T-cell (primary cell): ENCODE measurements at places on chromosomes 3 and 15. TPM values are rescaled to one million over a fixed set of nuclear protein-coding genes. Genes with fewer than 3 reads are reported as not detected.
A peak's percentile ranks its signal among the peaks of the same experiment; 100 is the strongest.

A4GNT gene
- not detected for total RNA-seq

DNA sequence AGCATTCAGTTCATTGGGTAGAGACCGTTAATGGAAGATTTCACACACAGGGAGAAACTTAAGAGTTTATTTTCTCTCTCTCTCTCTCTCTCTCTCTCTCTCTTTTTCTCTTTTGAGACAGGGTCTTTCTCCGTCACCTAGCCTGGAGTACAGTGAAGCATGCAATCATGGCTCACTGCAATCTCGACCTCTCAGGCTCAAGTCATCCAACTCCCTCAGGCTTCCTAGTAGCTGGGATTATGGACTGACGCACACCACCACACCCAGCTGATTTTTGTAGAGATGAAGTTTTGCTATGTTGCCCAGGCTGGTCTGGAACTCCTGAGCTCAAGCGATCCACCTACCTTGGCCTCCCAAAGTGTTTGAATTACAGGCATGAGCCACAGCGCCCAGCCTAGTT, 1.6 kb downstream of the WDR72 start:
- H3K4me3 ChIP-seq: no peak overlapping the region
- no peaks in the 10 kb centered on the region for H3K4me1 ChIP-seq

DNA sequence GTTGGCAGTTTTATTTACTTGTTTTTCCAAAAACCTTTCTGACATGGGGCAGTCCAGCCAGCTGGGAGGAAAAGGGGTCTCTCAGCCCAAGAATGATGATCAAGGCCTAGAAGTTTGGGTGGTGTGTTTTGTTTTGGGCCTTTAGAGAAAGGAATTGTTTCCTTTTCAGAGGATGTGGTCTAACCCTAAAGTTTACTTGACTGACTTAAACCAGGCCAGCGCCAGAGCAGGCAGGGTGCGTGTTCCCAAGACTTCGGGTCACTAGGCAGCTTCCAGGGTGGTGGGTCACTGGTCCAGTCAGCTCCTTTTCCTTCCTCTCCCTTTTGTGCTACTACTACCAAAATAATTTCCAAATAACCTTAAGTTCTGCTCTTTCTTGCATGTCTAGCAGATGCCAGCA, 4.9 kb downstream of the FLNB start:
- DNase-seq: no peak
- H3K27me3 ChIP-seq: no peaks in the 10 kb centered on the region
- peaks cover 42% of the 10 kb centered on the region for H3K4me1 ChIP-seq
- H3K36me3 ChIP-seq: no peaks in the 10 kb centered on the region

MED12L gene
- 0.58 TPM for total RNA-seq

LMAN1L gene
- total RNA-seq: 0.43 TPM

STAB1 gene
- total RNA-seq: 2.2 TPM

SCAMP2 gene
- 141 TPM for total RNA-seq

GRCh38 chr15:51266656-51267050, 71.7 kb downstream of the CYP19A1 start:
- H3K36me3 ChIP-seq: no peaks in the 10 kb centered on the region
- H3K27ac ChIP-seq: no peak overlapping the region
- H3K27me3 ChIP-seq: peaks cover 22% of the 10 kb centered on the region
- no peak for DNase-seq

PCCB gene
- total RNA-seq: 19.3 TPM

SLC26A6 gene
- 29.2 TPM for total RNA-seq

DNA sequence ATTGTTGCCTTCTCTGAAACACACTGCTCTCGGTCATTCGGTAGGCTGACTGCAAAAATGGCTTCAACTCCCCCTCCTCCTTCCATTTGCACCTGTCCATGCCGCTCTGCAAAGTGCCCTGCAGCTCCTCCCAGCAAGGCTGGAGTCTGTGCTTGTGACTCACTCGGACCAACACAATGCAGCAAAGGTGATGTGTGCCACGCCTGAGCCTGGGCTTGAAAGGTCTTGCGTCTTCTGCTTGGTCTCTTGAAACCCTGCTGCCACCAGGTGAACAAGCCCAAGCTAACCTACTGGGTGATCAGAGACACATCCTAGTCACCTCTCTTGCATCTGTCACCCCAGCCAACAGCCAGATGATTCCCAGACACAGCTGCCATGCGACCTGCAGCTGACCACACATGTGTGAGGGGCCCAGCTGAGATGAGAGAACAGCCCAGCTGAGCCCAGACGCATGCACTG, 71.1 kb downstream of the MGLL start:
- no peak for DNase-seq
- H3K27ac ChIP-seq: no peak overlapping the region
- H3K4me1 ChIP-seq: peaks cover 7% of the 10 kb centered on the region
- H3K36me3 ChIP-seq: no peaks in the 10 kb centered on the region
- H3K27me3 ChIP-seq: no peaks in the 10 kb centered on the region

GRCh38 chr3:181176601-181177000, 187.1 kb upstream of the DNAJC19 start:
- no peaks in the 10 kb centered on the region for H3K36me3 ChIP-seq
- no peak overlapping the region for H3K4me3 ChIP-seq
- H3K27me3 ChIP-seq: no peaks in the 10 kb centered on the region
- no peak overlapping the region for H3K27ac ChIP-seq
- no peak for DNase-seq

GRCh38 chr3:140748-141330, 55.7 kb upstream of the CHL1 start:
- no peak for DNase-seq
- no peak overlapping the region for H3K4me3 ChIP-seq
- H3K27ac ChIP-seq: no peak overlapping the region
- no peaks in the 10 kb centered on the region for H3K4me1 ChIP-seq
- H3K27me3 ChIP-seq: no peaks in the 10 kb centered on the region

DNA sequence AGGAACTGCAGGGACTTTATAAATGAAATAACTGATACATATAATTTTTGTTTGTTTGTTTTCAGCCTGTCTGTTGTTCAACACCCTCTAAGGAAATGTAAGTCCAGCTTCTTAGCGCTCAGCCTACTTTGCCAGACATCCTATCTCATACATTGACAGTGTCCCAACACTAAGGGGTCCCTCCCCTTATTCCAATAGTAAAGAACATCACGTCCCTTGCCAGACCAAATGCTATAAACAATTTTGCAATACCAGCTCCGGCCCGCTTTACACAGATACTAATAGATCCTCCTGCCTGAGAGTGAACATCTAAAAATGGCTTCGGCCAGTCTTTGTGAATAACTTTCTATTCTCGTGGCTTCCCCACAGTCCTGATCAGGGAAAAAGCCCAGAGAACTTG, 4.5 kb upstream of the TAFA4 start:
- no peak overlapping the region for H3K27ac ChIP-seq
- no peak overlapping the region for H3K4me3 ChIP-seq
- no peak for DNase-seq
- H3K4me1 ChIP-seq: no peaks in the 10 kb centered on the region
- H3K27me3 ChIP-seq: peaks cover 12% of the 10 kb centered on the region
- H3K36me3 ChIP-seq: no peaks in the 10 kb centered on the region

DNA sequence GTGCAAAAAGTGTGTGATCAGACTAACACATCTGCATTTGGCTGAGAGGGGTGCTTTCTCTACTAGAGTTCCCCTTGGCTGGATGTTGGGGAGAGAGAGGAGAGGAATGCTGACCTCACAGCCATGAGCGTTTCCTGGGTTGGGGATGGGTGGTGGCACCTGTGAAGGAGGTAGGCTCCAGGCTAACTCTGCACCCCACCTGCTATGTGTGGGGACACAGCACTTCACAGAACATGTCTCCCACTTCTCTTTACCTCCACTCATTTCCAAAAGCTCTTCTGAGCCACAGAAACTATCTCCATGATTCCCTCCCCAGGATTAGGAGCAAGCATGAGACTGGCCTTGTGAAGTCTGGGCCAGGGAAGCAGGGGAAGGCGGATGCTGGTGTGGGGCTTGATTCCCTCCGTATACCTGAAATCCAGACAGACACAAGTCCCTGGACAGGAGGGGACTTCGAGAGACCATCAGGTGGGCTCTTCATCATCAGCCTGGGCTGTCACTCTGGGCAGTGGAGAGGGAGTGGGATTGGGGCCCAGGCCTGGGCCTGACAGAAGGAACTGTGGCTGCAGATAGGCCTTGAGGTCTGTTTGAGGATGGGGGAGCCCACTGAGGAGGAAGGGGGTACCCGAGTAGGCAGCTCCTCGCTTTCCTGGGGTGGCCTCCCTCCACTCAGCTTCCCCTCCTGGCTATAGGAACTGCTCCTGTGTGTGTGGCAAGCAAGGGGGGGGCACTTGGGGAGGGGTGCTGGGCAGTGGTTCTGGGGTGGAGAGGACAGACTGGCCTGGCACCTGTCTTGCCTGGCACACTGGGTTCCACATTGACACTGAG, 40.7 kb downstream of the FEM1B start:
- peaks cover 34% of the 10 kb centered on the region for H3K27me3 ChIP-seq
- no peaks in the 10 kb centered on the region for H3K4me1 ChIP-seq
- H3K4me3 ChIP-seq: no peak overlapping the region
- DNase-seq: no peak
- no peaks in the 10 kb centered on the region for H3K36me3 ChIP-seq

- no peaks in the 10 kb centered on the region for H3K4me1 ChIP-seq
- no peaks in the 10 kb centered on the region for H3K27me3 ChIP-seq
- H3K4me3 ChIP-seq: no peak overlapping the region
These were observed 59.5 kb downstream of the GLB1 start for GRCh38 chr3:33037471-33037870.

GRCh38 chr3:65246561-65246960, 558.8 kb upstream of the ADAMTS9 start:
- no peaks in the 10 kb centered on the region for H3K4me1 ChIP-seq
- no peaks in the 10 kb centered on the region for H3K27me3 ChIP-seq
- H3K4me3 ChIP-seq: no peak overlapping the region
- H3K36me3 ChIP-seq: no peaks in the 10 kb centered on the region

DNA sequence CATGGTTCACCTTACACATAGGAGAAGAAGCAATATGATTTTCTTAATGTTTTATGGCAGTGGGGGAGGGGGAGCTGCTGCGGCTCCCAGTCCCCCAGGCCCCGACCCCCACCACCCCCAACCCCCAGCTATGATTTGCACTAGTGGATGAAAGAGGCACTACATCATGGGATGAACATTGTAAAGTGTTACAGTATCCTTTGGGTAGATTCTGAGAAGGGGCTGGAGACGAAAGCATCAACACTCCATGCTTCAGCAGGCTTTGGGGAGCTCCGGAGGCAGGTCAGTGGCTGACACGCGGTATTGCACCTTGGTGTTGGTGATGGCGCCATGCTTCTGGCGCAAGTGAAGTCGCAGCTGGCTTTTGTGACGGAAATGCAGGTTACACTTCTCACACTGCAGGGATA, 19.9 kb upstream of the RTP2 start:
- no peak for DNase-seq
- H3K4me1 ChIP-seq: no peaks in the 10 kb centered on the region
- H3K36me3 ChIP-seq: peaks cover 8% of the 10 kb centered on the region

PGBD4 gene
- 4.0 TPM for total RNA-seq

PYGO1 gene
- 0.06 TPM for total RNA-seq

- no peak for DNase-seq
- H3K4me3 ChIP-seq: peak overlapping the region; percentile 96
- H3K27ac ChIP-seq: peak overlapping the region; percentile 95
- peaks cover 24% of the 10 kb centered on the region for H3K4me1 ChIP-seq
- H3K27me3 ChIP-seq: no peaks in the 10 kb centered on the region
- H3K36me3 ChIP-seq: no peaks in the 10 kb centered on the region
These were observed 653 bp upstream of the WDR6 start for GRCh38 chr3:49006408-49007067.

DNA sequence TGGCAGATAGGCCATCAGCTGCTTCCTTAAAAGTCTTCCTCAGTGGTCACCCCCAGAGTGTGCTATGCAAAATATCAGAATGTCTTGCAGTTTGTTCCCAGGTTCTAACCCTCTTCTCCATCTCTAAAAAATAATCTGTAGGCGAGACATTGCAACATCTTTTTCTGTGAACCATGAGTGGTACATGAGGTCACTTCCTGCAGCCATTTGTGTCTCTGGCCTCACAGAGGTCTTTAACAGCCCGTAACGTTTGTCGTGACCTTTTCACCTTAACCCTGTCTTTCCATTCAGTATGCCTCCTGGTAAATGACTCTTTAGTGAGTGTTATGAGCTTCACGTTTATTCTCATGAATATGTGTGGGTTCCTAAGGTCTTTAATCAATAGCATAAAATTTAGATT, 145.4 kb downstream of the KLHL25 start:
- DNase-seq: no peak
- H3K27me3 ChIP-seq: no peaks in the 10 kb centered on the region
- H3K4me1 ChIP-seq: peaks cover 11% of the 10 kb centered on the region
- no peak overlapping the region for H3K4me3 ChIP-seq
- peak overlapping the region; percentile 39 for H3K27ac ChIP-seq

- H3K27ac ChIP-seq: no peak overlapping the region
- no peaks in the 10 kb centered on the region for H3K27me3 ChIP-seq
- H3K4me3 ChIP-seq: no peak overlapping the region
- H3K36me3 ChIP-seq: peaks cover 11% of the 10 kb centered on the region
These were observed 50.0 kb downstream of the RLBP1 start for GRCh38 chr15:89171136-89172072.

- peak overlapping the region; percentile 3 for H3K27ac ChIP-seq
- H3K4me3 ChIP-seq: no peak overlapping the region
These were observed 111.5 kb downstream of the ZNF609 start for GRCh38 chr15:64571857-64572291.

GRCh38 chr3:176974279-176974678, 223.0 kb downstream of the TBL1XR1 start:
- no peak for DNase-seq
- no peaks in the 10 kb centered on the region for H3K36me3 ChIP-seq
- no peaks in the 10 kb centered on the region for H3K4me1 ChIP-seq
- H3K27ac ChIP-seq: no peak overlapping the region

DNA sequence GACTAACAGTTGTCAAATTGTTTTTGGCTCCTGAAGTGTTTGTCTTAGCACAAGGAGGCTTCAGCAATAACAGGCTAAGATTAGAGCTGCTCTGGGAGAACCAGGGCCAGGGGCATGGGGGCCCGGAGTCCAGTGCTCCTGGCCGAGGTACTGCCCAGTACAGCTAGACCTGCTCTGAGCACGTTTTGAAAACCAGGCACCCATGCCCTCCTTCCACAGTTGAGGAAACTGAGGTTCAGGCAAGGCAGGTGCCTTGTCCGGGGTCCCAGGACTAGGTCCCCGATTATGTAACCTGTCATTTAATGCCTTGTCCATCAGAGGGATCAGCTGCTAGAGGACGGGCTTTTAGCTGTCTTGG, 19.2 kb downstream of the KBTBD13 start:
- H3K27me3 ChIP-seq: no peaks in the 10 kb centered on the region
- no peaks in the 10 kb centered on the region for H3K4me1 ChIP-seq
- DNase-seq: no peak
- no peaks in the 10 kb centered on the region for H3K36me3 ChIP-seq
- no peak overlapping the region for H3K4me3 ChIP-seq

FEZF2 gene
- total RNA-seq: not detected

DNA sequence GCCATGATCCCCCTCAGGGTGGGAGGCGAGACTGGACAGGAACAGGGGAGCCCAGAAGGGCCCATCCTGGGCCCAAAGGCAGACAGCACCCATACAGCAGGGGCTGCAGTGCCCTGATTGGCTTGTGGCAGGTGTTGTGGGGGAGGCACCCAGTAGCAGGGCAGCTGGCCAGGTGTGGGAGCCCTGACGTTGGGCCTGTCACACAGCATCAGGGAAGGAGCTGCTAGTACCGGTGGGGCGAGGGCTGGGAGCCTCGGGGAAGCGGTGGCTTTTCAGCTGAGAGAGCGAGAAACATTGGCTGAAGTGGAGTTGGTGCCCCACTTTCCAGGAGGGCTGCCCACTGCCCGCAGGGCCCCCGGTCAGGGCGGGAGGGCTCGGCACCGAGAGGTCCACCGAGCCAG, 19.7 kb upstream of the CYP11A1 start:
- H3K27me3 ChIP-seq: peaks cover 3% of the 10 kb centered on the region
- no peak for DNase-seq
- H3K4me3 ChIP-seq: no peak overlapping the region

- no peaks in the 10 kb centered on the region for H3K27me3 ChIP-seq
- no peaks in the 10 kb centered on the region for H3K4me1 ChIP-seq
- H3K27ac ChIP-seq: no peak overlapping the region
- H3K36me3 ChIP-seq: no peaks in the 10 kb centered on the region
- no peak for DNase-seq
These were observed 175.0 kb downstream of the CFAP20DC start for GRCh38 chr3:58874795-58875194.
